T47D (cell line): ENCODE measurements at places on chromosomes 4 and X.
A peak's percentile ranks its signal among the peaks of the same experiment; 100 is the strongest.

DNA sequence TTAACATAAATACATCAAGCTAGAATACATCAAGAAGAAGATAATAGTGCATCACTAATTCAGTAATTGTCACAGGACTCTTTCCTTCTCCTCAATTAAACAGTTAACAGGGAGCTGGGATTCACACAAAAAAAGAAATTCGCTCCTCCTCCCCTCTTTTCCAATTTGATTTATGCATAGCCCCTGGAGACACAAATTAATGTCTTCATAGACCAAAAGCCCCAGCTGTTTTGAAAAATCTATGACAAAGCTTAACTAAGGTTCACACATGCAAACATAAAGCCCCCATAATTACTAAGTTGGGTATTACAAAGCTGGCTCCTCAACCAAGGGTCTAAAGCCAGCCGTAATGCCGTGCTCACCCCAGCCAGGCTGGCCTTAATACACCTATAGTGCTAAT is 61.2 kb downstream of the ENOX2 start:
- DNase-seq = no peak

- no peak for DNase-seq
Measured at GRCh38 chr4:24211856-24212255, 322.0 kb upstream of the PPARGC1A start.

DNA sequence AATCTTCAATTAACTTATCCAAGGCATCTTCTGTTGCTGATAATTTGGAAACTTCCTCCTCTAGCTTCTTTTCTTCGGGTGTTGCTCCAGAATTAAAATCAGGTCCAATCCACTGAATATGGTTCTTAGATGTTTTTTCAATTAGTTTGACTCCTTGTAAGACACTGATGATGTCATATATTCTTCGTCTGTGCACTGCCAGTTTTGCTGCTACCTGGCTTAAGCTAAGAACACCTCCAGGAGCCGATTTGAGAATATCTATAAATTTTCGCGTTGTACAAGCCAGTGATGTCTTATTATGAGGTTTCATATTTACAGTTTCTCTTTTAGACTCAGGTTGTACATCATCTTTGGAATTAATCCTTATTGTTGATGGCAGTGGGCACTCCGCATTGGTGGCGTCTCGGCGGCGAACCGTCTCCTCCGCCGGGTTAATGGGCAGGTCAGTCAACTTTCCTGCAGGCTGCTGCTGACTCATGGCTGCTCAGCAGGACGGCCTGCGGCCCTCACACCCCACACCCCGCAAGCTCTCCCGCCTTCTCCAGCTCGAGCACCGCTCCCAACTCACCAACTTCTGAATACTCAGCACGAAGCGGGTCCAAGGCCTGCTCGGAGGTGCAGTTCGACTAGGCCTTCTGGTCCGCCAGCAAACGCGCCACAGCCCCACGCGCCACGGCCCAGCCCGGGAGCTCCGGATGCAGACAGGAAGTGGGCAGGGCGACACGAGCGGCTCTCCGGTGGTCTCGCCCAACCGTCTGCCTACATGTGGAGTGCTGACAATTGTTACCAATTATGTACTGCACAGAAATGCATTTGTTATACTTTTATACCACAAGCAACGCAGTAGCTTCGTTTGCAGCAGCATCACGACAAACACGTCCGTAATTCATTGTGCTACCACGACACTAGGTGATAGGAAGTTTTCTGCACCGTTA is 49.2 kb upstream of the FHL1 start:
- DNase-seq = no peak

GRCh38 chrX:10903523-10903922 is 207.6 kb upstream of the HCCS start:
- DNase-seq = no peak

GRCh38 chrX:38117485-38117884 is 103.2 kb downstream of the SRPX start:
- DNase-seq = no peak

DNA sequence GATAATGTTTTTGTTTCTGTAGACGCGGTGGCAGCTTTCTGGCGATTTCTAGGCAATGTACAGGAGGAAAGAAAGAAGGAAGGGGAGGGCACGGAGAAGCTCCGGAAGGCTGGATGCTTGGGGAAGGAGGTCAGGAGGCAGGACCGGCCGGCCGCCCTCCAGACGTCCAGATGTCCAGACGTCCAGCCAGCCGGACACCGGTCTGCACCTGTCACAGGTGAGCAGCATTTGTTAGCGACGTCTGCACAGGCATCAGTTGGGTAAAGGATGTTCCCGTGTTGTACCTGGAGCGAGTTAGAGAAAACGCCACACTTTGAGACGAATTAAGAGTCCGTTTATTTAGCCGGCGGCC is 90.0 kb upstream of the PPP2R3B start:
- no peak for DNase-seq

DNA sequence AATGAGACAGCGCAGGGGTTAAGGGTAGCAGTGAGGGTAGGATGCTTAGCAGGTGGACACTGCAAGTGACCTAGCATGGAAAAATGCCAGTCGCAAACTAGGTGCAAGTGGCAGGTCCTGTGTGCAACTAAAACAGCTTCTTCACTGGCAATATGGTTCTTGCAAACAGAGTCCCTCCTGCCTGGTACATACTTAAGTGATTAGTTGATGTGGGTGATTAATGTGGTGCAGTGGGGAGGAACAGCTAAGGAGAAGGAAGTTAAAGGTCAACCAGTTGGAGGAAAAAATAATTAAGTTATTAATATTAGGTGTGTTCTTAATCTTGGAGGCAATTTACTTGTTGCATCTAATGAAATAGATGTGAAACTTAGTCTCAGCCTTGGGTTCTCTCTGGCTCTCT is 121.6 kb upstream of the IGFBP7 start:
- DNase-seq = no peak

DNA sequence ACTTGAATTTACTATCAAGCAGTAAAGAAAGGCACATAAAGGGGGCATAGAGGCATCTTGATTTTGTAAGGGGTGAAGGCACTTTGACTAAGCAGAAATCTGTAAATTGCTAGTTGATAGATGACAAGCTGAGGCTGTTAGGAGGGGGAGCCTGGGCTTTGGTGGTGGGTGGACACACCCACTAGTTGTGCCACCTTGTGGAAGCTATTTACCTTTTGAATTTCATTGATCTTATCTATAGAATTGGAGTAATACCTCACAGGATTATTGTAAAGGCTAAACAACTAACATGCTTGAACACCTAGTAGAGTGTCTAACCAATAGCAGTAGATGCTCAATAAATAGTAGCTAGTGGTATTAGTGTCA is 142.8 kb upstream of the KCNIP4 start:
- DNase-seq = no peak

DNA sequence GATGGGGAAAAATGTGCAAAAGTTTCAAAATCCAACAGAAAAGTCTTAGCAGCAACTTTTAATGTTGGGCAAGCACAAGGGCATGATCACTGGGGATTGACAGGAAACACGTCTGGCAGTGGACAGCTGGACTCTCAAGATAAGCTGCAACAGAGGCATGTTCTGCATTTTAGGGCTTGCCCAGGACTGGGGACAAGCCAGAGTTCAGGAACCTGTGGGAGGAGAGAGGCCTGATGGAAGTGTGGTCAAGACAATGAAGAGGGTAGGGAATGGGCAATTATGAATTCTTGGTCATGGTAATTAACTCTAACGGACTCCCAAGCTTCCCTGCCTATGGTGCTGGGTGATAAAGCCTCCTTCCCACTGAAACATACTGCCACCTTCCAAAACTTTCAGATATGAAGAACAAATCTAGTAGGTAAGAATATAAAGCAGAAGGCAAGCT is 48.4 kb downstream of the ANXA3 start:
- no peak for DNase-seq

- no peak for DNase-seq
Measured at GRCh38 chr4:145808021-145808650, 128.2 kb downstream of the C4orf51 start.

- no peak for DNase-seq
Measured at GRCh38 chrX:47621851-47622250, 2.2 kb upstream of the SYN1 start.

GRCh38 chr4:3201718-3202702 is 46.9 kb upstream of the MSANTD1 start:
- DNase-seq = no peak

GRCh38 chrX:16588266-16588665 is 61.7 kb upstream of the S100G start:
- DNase-seq = no peak

DNA sequence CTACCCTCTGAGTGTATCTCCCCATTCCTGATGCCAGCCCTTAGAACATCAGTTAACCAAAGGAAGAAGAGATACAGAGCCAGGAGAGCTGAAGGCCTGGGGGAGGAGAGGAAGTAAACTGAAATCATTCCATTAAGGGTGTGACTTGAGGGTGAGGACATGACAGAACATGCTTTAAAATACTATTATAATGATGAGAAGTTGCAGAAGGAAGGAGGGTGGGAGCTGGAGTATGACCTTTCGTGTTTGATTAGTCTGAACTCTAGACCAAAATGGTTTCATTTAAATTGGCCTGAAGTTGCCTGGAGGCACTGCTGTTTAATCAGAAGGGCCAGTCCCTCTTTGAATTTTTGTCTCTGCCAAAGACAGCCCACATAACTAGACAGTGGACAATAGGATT is 11.4 kb downstream of the INTS6L start:
- no peak for DNase-seq

DNA sequence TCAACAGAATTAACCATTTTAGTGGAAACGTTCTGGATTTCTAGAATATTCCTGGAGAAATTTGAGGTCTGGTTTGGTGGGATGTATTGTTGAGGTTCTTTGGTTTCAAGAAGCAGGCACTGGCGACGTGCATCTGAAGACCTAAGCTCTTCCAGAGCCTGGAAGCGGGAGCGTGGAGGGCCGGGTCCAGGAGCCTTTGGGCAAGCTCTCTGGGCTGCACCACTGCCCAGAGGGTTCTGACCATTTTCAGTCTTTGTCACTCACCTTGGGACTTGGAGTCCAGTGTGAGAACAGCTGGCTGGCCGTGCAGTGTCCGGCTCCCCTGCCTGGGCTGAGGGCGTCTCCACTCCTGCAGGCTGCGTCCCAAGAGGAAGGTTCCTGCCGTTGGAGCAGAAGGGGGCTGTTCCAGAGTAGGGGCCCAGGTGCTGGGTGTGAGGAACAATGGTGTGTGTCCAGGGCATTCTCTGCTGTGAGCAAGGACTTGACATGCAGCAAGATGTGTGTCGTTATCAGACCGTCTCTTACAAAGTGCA is 24.0 kb downstream of the PIGG start:
- DNase-seq = no peak

DNA sequence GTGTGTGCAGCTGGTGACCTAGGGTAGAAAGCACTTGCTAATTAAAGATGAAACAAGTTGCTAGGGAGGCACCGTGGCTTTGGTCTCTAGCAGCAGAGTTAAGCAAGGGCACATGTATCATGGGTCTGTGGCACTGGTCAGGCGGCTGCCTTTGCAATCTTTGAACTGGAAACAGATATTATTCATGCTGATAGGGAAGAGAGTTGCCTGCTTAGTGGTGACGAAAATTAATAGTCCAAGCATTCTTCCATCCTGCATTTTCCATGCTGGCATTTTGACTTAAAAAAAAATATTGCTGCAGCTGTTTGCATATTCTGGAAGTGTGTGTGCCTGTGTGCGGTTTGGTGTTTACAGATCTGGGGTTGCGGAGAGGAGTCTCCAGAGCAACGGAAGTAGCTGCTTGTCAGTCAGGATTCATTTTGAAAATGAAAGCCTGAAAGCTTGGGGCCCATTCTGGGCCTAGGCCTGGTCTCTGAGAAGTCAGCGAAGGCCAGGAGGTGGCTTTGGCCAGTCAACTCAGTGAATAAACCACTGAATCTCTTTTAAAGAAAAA is 2.3 kb upstream of the SOWAHD start:
- no peak for DNase-seq

- DNase-seq = peak; percentile 75
Measured at GRCh38 chr4:6221851-6222760, 21.8 kb upstream of the JAKMIP1 start.

GRCh38 chr4:1043162-1043561 is 31.7 kb downstream of the FGFRL1 start:
- DNase-seq = no peak

DNA sequence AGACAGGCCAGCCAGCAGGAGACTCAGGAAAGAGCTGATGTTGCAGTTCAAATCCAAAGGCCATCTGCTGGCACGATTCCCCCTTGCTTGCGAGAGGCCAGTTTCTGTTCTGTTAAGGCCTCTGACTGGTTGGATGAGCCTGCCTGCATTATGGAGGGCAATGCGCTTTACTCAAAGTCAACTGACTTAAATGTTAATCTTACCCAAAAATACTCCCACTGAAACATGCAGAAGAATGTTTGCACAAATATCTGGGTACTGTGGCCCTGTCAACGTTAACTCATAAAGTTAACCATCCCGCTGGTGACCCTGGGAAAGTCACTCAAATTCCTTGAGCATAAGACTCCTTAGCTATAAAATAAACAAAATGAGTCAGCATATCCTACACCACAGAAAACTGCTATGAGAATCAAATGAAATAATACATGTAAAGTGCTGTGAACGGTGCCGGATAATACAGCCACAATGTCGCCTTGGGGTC is 326.4 kb downstream of the EVC2 start:
- DNase-seq = no peak
